Stimulated activated CD4-positive, alpha-beta T cell treated with anti-CD3 and anti-CD28 coated beads, TNF-alpha, amount 100 ng/mL, for 1 hour (primary cell): ENCODE measurements at places on chromosomes 5 and 9.

DNA sequence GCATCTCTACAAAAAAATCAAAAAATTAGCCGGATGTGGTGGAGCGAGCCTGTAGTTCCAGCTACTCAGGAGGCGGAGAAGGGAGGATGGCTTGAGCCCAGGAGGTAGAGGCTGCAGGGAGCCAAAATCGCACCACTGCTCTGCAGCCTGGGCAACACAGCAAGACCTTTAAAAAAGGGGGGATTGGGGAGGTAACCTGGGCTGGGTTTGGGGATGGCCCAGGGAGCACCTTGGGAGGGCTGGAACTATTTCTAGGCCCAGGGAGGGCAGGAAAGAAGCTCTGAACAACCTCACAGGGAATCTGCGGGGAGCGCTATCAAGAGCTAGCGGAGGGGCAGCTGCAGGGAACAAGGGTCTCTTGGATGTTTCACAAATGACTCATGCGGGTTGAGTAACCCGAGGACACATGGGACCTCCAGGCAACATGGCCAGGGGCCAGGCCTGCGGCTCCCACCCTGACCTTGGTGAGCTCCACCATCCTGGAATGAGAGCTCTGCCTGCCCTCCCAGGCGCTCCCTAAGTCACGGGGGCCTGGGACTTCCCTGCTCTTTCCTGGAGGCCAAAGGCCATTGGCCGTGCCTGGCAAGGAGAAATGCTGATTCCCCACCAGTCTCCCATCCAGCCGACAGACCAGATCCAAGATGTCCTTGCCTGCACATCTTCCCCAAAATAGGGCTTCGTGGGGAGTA, 23.4 kb downstream of the SARDH start:
- no peak for DNase-seq

GRCh38 chr5:149561848-149562247, 10.6 kb upstream of the CSNK1A1 start:
- DNase-seq, result no peak

GRCh38 chr9:91082731-91083130, 279.0 kb downstream of the AUH start:
- DNase-seq, result no peak

DNA sequence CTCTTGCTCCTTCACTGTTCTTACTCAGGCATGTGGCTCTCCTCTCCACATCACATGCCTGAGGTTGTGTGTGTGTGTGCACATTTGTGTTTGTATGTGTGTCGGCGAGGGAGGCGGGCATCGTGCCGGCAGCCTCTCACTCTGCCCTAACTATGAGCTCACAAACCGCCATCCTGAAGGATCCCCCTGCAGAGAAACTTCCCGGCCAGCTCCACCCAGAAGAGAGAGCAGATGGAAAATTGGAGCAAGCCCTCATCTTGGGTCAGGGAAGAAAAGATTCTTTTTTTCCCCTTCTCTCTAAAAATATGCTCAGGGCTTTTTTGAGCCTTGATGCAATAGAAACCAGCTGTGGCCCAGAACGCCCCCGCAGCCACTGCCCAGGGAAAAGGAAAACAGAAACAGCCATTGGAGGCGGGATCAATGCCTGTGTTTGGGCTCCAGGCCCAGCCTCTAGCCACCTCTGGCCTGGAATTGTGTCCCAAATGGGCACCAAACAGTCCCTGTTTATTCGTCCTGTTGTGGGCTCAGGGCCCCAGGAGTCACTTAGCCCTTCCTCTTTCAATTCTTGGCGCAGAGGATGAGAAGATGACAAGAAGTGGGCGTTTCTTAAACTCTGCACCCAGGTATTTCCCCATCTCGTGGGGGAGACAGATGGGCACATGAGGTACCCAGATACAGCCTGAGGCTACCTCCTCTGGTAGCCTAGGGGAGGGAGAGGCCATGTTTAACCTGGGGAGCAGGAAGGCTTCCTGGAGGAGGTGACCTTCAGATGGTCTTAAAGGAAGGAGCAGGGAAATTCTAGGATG, 151.5 kb downstream of the RGS3 start:
- no peak for DNase-seq

DNA sequence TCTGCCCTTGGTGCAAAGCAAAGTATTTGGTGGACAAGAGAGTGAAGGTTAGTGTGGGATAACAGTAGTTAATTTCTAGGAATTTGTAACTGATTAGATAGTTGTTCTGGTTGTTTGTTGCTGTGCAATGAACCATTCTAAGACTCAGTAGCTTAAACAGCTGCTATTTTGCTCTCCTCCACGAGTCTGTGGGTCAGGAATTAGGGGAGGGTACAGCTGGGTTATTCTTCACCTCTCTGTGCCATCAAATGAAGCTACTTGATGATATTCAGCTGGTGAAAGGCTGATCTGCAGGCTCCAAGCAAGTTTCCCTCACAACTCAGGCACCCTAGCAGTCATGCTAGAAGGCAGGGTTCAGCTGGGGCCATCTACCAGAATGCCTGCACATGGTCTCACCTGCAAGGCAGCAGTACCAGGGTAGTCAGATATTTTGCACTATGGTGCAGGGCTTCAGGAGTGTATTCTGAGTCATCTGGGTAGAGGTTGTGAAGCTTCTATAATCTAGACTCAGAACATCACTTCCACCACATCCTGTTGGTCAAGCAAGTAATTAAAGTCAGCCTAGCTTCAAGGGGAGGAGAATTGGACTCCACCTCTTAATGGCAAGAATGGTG, 159.5 kb upstream of the SLC28A3 start:
- no peak for DNase-seq

DNA sequence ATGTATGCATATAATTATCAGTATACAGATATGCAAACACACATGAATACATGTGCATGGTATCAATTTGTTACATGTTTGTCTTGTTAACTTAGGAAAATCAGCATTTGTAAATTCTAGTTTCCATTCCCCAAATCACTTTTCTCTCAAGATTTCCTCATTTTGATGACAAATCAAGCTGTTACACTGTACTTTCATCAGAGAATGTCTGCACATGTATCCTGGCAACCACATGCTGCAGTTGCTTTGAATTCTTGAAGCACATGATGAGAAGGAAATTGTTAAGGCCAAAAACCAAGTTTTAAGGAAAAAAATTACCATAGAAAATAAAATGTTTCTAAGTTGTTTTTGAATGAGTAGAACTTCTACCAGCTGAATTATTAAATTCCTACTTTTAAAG, 1834.5 kb downstream of the EFNA5 start:
- no peak for DNase-seq

DNA sequence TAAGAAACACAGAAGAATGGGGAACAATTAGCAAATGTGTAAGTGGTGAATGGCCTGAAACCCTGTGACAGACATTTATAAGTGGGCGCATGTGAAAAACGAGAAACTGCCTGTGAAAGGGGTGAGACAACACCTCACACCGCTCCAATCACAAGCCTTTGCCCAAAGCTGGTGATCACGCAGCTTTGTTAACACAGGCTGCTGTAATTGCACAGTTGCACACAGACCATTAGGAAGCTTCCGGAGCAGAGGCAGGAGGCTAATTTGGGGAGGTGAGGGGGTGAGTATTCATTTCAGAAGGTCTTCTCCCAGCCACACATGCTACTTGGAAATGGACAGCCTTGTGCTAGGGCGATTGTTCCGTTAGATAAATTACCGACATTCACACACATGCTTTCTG, 294.0 kb downstream of the MED10 start:
- DNase-seq, result no peak

DNA sequence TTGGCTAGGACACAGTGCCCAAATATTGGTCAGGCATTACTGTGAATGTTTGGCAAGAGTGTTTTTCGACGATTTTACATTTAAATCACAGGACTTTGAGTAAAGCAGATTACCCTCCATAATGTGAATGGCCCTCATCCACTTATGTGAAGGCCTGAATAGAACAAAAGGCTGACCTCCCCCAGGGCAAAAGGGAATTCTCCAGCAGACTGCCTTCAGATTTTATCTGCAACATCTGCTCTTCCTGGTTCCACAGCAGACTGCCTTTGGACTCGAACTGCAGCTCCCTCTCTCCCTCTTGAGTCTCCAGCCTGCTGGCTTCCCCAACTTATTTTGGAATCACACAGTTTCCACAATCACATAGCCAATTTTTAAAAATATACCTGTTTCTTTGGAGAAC, 7.1 kb upstream of the TMEM215 start:
- DNase-seq, result no peak

- no peak for DNase-seq
Observed at GRCh38 chr5:555058-555623, 30.9 kb upstream of the SLC9A3 start.
